HFFc6 (cell line): ENCODE measurements at places on chromosomes 6 and 20.

DNA sequence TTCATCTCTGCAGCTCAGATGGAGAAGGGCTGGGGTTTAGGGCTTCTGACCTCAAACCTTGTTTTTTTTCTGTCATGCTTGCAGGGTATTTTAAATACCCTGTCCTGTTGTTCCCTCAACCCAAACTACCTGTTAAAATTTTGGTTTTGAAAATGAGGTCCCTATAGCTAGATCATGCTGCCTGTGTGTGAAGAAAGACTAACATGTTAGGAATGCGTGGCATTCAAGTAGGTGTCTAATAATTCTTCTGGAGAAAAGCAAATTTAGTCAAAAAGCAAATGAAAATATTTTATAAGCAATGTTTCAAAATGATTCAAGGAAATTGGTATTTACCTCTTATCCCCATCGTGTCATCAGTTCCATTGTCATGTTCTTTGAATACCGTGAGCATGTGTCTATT, 77.2 kb upstream of the C20orf144 start:
- no peak for DNase-seq

DNA sequence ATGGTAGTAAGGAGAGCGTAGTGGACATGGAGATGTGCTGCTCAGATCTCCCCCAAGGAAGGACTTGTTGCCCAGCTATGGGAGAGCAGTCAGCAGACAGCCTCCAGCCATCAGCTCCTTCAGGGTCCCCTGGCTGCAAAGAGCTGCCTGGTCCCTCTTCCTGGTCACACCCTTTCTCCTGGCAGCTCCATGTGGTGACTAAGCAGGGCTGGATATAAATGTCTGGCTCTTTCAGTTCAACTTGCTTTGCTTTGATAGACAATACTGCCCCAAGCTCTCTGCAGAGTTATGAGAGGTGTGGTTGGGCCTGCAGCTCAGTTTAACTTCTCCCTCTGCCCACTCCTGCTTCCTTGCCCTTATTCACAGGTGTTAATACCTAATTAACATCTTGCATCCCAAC, 64.1 kb upstream of the DDR1 start:
- DNase-seq: peak; percentile 74

DNA sequence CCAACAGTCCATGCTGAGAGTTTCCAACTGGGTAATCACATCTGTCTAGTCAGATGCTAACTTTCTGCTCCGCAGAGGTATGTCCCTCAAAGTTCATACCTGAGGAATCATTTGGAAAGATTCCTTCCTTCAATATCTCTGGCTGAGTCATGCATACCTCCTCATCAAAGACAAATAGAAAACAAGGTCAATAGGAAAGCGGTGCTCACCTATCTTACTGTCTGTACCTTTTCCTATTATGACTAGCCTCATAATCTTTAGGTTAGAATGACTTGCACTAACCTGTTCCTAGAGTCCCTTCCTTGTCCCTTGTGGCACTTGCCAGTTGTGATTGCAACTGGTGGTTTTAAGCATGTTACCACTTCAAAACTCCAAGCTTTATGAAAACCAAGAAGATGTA, 78.2 kb upstream of the PTPRK start:
- no peak for DNase-seq

DNA sequence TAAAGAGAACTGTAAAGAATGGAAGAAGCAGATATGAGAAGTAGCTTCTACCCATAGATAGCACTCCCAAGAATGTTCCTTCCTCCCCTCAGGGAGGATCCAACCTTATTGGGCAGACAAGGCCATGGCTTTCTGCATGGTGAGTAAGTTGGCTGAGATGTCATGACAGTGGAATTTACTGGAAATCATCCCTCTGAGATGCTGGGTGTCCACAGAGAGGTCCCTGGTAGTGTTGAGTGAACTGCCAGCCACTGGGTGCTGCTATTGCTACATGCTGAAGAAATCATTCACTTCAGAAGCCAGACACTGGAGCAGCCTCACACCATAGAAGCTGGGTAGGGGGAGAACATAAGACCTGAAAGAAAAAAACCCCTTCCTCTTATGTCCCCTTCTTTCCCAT, 46.4 kb upstream of the FERMT1 start:
- DNase-seq: peak; percentile 19

- no peak for DNase-seq
These were observed 5.3 kb upstream of the ZNF184 start for GRCh38 chr6:27478141-27478705.

- DNase-seq: no peak
These were observed 12.9 kb downstream of the SLC9A8 start for GRCh38 chr20:49825521-49826033.

DNA sequence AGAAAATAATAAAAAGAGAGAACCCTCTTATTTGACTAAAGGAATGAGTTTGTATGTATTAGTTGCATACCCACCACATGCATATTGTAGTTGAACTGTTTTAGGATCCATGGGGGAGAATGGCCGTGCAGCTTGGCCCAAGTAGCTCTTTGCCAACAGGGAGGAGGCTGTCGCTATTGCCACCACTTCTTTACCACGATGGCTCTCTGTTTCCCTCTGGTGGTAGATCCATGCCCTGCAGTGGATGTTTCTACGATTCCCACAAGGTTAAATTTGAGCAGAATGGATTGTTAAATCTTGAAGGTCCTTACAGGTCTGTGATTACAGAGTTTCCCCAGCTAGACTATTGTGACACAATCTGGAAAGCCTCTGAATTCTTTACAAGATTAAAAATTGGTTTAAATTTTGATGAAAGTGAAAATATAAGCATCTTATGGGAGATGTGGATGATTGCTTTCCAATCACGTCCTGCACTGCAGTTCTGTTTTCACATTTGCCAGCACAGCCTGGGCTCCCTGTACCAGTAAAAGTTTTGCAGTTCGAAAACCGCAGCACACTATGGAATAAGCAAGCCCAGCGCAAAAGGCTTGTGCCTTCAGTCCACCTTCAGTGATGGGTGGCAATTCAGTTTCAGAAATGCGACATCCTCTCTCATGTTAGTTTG, 34.4 kb upstream of the FNDC1 start:
- DNase-seq: peak; percentile 46

- DNase-seq: peak; percentile 31
These were observed 60.2 kb downstream of the CTCFL start for GRCh38 chr20:57464642-57465211.

DNA sequence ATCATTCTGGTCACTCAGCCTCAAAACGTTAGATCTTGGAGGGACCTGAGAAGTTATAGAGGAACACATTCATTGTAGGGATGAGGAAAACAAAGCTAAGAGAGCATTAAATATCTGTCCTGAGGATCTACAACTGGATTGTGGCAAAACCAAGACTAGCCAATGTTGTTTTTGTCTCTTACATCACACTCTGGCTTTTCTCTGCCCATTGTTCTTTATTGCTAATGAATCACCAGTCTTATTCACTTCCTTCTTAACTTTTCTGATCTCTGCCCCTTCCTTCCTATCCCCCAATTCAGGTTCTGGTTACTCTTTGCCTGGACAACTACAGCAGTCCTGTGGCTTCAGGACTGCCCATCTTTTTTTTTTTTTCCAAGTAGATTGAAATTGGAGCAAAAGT, 57.0 kb upstream of the PREP start:
- peak; percentile 61 for DNase-seq

GRCh38 chr6:159229651-159230051, 60.5 kb downstream of the FNDC1 start:
- DNase-seq: no peak

DNA sequence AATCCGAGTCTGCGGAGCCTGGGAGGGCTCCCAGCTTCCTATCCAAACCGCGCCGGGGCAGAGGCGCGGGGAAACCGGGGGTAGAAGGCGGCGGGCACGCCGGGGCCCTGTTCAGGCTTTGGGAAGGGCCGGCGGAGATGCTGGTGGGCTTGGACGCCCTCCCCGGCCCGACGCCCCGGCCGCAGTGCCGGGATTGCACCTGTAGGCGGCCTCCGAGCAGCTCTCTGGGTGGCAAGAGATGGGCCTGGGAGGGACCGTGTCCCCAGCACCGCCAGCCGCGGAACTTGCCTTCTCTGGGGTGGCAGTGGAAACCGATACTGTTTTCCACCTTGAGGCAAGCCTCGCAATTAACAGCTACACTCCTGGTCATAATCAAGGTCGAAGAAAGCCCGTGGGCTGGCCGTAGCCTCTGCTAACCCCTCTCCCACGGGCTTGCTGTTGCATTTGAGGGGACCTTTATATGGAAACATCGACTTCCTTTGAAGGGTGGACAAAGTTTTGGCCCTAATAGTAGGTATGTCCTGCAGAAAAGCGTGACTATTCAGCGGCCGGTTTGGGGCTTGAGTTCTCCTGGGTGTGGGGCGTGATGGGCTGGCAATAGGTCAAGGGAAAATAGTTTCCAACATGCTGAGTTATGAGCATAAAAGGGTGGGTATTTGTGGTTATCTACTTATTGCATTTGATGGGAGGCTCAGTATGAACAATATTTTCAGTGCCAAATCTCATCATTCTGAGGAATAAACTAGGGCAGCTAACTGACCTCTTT, 1.1 kb upstream of the JAG1 start:
- DNase-seq: peak; percentile 42

DNA sequence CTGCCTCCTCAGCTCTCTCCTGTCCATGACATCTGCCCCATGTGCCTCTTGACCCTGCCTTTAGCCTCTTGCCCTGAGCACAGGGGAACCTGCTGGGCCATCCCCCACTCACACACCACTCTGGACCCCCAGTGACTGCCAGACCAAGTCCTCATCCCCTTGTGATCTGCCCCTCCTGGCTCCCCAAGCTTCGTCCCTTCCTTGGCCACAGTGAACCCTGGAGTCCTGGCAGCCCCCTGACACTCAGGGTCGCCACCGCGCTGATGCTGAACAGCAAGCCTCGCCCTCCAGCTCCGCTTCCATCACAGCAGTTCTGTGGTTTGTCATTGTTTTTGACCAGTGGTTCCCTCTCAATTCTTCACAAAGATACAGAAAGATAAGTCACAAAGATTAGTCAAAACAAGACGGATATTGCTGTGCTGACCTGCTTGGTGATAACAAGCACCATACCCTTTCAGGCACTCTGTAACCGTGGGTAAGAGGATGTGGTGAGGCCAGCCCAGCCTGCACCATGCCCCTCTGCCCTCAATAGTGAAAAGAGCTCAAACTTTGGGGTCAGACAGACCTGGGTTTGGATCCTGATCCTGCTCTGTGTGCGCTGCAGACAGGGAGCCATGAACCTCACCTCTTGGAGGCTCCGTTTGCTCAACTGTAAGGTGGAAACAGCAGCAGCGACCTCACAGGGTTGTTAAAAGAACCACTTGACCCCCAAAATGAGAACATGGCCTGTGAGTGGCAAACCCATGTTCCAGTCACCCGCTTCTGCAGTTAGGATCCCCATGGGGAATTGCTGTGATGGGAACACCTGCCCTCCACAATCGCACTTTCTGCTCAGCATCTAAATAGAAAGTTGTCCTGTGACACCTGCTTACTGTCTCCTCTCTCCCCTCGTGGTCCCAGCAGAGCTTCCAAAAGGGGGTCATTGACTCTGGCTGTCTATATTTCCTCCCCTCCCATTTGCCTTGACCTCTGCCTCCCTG, 114.5 kb downstream of the TOX2 start:
- DNase-seq: no peak

DNA sequence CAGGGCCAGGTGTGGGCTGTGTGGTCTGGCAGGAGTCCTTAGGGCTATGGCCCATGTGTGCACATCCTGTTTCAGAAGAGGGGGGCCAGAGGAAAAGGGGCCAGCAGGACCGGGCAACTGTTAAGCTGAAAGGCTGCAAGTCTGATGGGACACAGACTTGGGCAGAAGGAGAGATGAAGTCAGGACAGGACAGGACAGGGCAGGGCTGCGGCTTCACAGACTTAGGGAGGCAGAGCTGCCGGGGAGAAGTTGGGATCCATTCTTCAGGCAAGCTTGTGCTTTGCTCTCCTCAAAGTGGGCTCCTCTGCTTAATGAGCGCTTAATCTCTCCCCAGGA, 28.7 kb downstream of the MOCS1 start:
- no peak for DNase-seq

DNA sequence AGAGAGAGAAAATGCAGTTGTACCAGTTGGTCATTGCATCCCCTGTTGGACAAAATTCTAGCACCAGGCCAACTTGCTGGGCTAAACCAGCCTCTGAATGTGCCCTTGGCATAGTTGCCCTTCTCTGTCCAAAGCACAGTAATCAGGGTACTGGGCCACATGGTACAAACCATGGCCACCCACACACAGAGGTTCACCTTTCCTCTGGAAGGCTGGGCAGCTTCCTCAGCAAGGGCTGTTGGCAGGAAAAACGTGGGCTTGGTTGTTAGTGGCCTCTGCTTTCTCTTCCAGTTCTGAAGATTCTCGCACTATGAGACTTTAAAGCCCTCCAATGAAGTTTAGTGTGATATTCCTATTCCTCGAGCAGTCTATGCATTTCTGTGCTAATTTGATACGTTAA, 706 bp downstream of the DDO start:
- no peak for DNase-seq

- DNase-seq: no peak
These were observed 13.3 kb upstream of the BAK1 start for GRCh38 chr6:33593414-33593727.

GRCh38 chr6:78713564-78713963, 153.8 kb upstream of the IRAK1BP1 start:
- DNase-seq: no peak

DNA sequence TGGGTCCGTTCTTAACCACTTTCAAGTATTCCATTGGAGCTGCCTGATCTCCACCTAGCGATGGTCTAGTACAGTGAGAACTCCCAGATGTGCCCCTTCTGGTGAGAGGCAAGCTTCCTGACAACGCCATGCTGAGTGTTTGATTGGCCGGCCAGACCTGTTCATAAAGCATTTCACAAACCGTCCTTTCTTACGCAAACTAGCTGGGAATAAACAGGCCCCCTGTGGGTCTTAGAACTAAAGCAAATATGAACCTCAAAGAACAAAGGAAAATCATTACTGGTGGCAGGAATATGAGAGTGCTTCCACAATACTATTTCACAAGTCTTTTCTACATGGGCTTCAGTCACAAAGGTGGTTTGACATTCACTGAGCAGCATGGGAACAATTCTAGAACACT, 15.6 kb upstream of the GCNT2 start:
- no peak for DNase-seq

- DNase-seq: peak; percentile 99
These were observed 16.2 kb upstream of the BEND6 start for GRCh38 chr6:56938649-56939191.

GRCh38 chr6:9606435-9607134, 808.3 kb downstream of the TFAP2A start:
- no peak for DNase-seq

DNA sequence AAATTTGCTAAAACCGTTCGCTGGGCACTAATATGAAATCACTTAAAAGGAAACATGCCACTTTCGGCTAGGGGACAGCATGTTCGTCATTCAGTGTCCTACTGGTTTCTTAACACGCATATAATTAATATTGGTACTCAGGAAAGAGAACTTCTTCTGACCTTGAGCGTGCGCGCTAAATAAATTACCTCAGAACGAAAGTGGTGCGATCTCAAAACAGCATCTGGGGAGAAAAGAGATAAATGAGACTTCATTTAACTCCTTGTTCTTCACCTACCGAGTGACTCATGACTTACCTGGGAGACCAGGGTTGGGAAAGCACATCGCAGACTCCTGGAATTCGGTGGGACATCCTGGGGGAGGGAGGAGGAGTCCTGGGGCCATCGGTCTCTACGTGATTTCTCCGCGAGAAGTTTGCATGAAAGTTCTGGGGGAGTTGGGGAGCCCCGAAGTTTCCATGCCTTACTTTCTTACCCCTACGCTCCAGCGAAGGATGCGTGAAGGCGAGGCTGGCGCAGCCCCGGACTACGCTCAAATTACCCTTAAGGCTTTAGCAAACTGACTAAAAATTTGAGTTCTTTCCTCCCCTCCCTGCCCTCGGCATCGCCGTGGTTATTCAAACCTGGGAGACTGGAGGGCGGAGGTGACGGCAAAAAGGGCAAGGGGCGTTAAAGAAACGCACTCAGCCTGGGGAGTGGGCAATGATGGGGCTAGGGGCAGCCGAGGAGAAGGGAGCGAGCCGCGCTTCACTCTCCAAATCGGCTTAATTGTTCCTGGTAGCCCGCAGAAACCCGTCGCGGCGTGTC, 1.1 kb upstream of the BEND6 start:
- no peak for DNase-seq
